ENCODE measurements at places on chromosomes 1 and 21.

DNA sequence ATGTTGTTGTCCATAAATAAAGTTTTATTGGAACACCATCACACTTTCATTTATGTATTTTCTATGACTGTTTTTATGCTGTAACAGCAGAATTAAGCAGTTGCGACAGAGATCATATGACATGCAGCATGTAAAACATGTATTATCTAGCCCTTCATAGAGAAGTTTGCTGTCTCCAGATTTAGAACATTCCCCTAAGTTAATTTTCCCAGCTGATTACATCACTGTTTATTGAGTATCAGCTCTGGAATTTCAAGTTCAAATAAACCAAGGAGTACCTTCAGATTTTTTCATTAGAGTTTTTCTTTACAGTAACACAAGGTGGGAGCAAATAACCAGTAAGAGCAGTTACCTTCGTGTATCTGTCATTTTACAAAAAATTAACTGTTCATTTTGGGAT lies 792.8 kb downstream of the USP25 start:
- no peak overlapping the region for H3K4me3 ChIP-seq
- H3K36me3 ChIP-seq = no peaks in the 10 kb centered on the region
- no peaks in the 10 kb centered on the region for H3K4me1 ChIP-seq
- no peak for DNase-seq

GRCh38 chr1:27366113-27366410 lies 699 bp downstream of the MAP3K6 start:
- H3K27me3 ChIP-seq = no peaks in the 10 kb centered on the region
- peak; percentile 88 for DNase-seq
- H3K36me3 ChIP-seq = no peaks in the 10 kb centered on the region
- peak overlapping the region; percentile 60 for H3K27ac ChIP-seq

DNA sequence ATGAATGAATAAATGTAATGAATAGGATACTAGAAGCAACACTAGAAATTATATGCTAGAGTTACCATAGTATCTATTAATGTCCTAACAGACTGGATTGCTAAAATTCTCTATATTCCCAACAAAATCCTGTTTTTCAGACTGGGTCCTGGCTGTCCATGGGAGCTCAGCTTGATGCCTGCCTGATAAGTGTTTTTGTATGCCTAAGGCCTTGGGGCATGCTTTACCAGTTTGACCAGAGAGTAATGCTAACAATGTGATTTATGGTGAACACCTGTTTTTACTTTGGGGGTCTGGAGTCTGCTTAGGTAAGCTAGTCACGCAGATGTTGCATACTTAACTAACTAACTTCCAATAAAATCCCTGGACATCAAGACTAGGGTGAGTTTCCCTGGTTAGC lies 318.8 kb upstream of the DEPDC1 start:
- H3K27ac ChIP-seq = no peak overlapping the region
- no peaks in the 10 kb centered on the region for H3K4me1 ChIP-seq

- no peak for DNase-seq
- no peaks in the 10 kb centered on the region for H3K36me3 ChIP-seq
- H3K27me3 ChIP-seq = no peaks in the 10 kb centered on the region
- H3K4me3 ChIP-seq = no peak overlapping the region
- no peaks in the 10 kb centered on the region for H3K4me1 ChIP-seq
- H3K27ac ChIP-seq = no peak overlapping the region
Observed at GRCh38 chr1:29272147-29272907, 36.0 kb downstream of the PTPRU start.

GRCh38 chr1:16386454-16387113 lies 19.5 kb downstream of the SZRD1 start:
- peak overlapping the region; percentile 54 for H3K27ac ChIP-seq
- peaks cover 22% of the 10 kb centered on the region for H3K4me1 ChIP-seq
- no peaks in the 10 kb centered on the region for H3K36me3 ChIP-seq
- no peaks in the 10 kb centered on the region for H3K27me3 ChIP-seq

DNA sequence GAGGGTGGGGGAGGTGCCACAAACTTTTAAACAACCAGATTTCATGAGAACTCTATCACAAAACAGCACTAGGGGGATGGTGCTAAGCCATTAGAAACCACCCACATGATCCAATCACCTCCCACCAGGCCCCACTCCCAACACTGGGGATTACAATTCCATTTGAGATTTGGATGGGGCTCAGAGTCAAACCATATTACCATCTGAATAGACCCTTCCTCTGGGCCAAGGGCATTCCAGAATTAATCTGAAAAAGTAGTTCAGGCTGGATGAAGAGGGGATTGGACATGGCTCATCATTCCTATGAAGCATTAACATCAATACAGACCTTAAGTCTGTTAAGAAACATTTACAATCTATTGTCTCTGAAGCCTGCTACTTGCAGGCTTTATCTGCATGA lies 149.9 kb upstream of the DNAH14 start:
- no peak overlapping the region for H3K27ac ChIP-seq
- no peak overlapping the region for H3K4me3 ChIP-seq
- H3K36me3 ChIP-seq = no peaks in the 10 kb centered on the region
- H3K4me1 ChIP-seq = no peaks in the 10 kb centered on the region
- DNase-seq = no peak

- peak overlapping the region; percentile 95 for H3K27ac ChIP-seq
- peaks cover 32% of the 10 kb centered on the region for H3K4me1 ChIP-seq
- no peaks in the 10 kb centered on the region for H3K27me3 ChIP-seq
Observed at GRCh38 chr1:179955287-179955680, 674 bp downstream of the CEP350 start.

GRCh38 chr21:42316891-42317290 lies 1.7 kb upstream of the TFF3 start:
- no peak overlapping the region for H3K27ac ChIP-seq

DNA sequence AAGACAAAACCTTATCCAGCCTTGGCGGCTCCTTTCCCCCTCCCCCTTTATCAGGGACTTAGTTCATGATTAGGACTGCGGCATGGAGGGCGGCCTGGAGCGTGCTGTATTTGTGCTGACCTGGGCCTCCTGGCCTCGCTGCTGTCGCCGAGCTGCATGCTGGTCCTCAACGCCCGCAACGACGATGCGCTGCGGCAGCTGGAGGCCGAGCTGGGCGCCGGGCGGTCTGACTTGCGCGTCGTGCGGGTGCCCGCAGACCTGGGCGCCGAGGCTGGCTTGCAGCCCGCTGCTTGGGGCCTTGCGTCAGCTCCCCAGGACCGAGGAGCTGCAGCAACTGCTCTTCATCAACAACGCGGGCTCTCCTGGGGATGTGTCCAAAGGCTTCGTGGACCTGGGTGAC lies 70.9 kb downstream of the TM2D1 start:
- H3K36me3 ChIP-seq = no peaks in the 10 kb centered on the region
- H3K27me3 ChIP-seq = no peaks in the 10 kb centered on the region
- H3K27ac ChIP-seq = no peak overlapping the region
- no peak overlapping the region for H3K4me3 ChIP-seq
- H3K4me1 ChIP-seq = no peaks in the 10 kb centered on the region

DNA sequence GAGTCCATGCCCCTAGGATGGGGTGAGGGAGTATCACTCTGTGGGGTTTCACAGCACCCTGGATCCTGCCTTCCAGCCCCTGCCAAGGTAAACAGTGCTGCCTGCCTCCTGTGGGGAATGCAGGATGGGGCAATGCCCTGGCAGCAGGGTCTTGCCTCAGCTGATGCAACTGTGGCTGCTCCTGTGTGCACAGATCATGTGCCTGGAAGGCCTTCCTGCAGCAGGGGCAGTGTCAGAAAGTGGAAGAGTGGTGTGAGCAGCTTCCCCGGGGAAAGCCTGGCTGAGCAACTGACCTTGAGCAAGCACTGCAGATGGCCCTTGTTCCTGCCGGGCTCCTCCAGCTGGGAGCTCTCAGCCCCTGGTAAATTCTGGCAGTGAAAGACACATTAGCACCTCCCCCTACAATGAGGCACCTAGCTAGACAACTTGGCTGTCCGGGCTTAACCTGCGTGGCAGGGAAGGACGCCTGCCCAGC lies 9.9 kb downstream of the TOR3A start:
- DNase-seq = no peak
- H3K36me3 ChIP-seq = no peaks in the 10 kb centered on the region
- no peak overlapping the region for H3K4me3 ChIP-seq
- H3K27ac ChIP-seq = no peak overlapping the region

GRCh38 chr1:29179641-29180184 lies 2.0 kb downstream of the SRSF4 start:
- no peaks in the 10 kb centered on the region for H3K36me3 ChIP-seq
- peak overlapping the region; percentile 98 for H3K27ac ChIP-seq
- peaks cover 29% of the 10 kb centered on the region for H3K4me1 ChIP-seq
- no peak for DNase-seq
- H3K27me3 ChIP-seq = no peaks in the 10 kb centered on the region

DNA sequence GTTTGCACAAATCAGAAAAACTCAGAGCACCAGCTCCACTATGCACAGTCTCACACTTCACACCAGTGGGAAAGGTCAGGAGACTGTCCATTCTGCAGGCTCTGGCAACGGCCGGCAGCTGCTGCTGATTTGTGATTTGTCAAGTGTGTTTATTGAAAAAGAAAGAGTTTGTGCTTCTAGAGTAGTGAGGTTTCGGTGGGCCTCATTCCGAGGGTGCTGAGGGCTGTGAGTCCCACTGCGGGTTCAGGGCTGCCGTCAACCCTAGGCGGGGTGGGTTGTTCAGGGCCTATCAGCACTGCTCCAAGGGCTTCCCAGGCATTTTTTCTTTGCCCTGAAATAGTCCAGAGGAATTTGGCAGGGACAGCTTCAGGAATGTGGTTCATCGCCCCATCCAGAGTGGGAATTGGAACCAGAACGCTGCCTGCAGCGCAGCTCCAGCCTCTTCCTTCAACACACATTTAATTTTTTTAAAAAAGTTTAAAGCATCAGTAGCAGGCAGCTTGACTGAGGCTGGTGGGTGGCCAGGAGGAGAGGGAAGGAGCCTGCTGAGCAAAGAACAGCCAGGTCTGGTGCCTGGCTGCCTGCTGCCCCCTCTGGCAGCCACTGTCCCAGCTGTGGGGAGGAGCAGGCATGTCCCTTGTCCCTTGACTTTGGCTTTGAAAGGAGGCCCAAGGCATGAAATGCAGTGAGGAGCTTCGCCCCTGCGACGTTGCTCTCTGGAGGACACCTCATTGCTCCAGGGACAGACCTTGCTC lies 19.7 kb downstream of the STUM start:
- H3K4me3 ChIP-seq = no peak overlapping the region
- no peak for DNase-seq
- H3K27me3 ChIP-seq = no peaks in the 10 kb centered on the region

GRCh38 chr1:186905561-186905960 lies 76.8 kb downstream of the PLA2G4A start:
- H3K36me3 ChIP-seq = no peaks in the 10 kb centered on the region
- no peaks in the 10 kb centered on the region for H3K4me1 ChIP-seq
- DNase-seq = no peak
- no peak overlapping the region for H3K4me3 ChIP-seq

DNA sequence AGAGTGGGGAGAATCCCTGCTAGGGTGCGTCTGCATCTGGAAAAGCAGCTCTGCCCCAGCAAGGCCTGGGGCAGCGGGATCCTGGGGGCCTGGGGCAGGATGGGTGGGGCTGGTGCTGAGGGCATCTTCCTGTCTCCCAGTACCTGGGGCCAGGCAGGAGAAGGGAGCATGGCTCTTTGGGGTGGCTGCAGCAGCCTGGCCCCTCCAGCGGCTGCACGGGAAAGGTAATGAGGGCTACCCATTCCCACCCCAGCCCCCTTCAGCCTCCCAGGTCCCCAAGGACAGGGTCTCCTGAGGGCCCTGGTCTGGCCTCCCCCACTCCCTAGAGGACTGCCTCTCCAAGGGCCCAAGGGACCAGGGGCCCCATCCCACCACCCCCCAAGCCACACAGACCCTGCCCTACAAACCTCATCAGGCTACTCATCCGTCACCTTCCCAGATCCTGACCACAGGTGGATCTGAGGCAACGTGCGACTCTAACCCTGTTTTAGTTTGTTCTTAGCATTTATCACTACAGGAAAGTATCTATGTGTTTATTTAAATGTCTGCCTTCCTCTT lies 910 bp upstream of the ANKRD65 start:
- H3K4me1 ChIP-seq = no peaks in the 10 kb centered on the region
- DNase-seq = no peak
- H3K27me3 ChIP-seq = no peaks in the 10 kb centered on the region
- no peak overlapping the region for H3K27ac ChIP-seq
- H3K4me3 ChIP-seq = no peak overlapping the region
- H3K36me3 ChIP-seq = no peaks in the 10 kb centered on the region

DNA sequence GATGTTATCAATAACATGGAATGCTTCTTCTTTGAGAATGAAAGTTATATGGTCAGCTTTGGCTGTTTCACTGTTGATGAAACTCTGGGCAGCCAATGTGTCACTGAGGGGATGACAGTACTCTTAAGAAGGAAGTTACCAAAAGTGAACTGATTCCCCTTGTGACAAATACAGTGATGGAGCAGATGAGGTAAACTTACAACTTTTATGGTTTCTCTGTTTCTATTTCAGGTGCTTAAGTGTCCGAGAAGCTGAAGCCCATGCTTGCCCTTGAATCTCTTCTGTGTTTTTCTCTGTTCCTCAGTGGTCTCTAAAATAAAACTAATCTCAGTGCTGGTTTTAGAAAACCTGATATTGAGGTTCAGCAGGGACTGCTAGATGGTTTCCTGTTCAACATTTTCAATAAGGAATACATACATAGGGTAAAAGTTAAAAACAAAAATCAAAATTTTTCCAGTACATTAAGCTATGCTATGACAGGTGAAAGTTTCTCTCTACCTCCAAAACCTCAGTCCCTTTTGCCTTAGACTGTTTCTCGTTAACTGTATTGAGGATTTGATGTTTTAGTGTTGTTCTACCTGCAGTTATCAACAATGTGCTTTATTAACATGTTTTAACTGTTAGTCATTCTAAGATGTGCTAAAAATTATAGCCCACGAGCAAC lies 454.4 kb upstream of the ADGRL4 start:
- no peaks in the 10 kb centered on the region for H3K27me3 ChIP-seq
- no peaks in the 10 kb centered on the region for H3K36me3 ChIP-seq
- no peaks in the 10 kb centered on the region for H3K4me1 ChIP-seq
- H3K27ac ChIP-seq = no peak overlapping the region
- no peak overlapping the region for H3K4me3 ChIP-seq

GRCh38 chr1:155026588-155026987 lies 7.0 kb downstream of the DCST2 start:
- no peak overlapping the region for H3K4me3 ChIP-seq
- no peak for DNase-seq
- no peaks in the 10 kb centered on the region for H3K27me3 ChIP-seq
- no peaks in the 10 kb centered on the region for H3K36me3 ChIP-seq
- no peaks in the 10 kb centered on the region for H3K4me1 ChIP-seq
- H3K27ac ChIP-seq = no peak overlapping the region

DNA sequence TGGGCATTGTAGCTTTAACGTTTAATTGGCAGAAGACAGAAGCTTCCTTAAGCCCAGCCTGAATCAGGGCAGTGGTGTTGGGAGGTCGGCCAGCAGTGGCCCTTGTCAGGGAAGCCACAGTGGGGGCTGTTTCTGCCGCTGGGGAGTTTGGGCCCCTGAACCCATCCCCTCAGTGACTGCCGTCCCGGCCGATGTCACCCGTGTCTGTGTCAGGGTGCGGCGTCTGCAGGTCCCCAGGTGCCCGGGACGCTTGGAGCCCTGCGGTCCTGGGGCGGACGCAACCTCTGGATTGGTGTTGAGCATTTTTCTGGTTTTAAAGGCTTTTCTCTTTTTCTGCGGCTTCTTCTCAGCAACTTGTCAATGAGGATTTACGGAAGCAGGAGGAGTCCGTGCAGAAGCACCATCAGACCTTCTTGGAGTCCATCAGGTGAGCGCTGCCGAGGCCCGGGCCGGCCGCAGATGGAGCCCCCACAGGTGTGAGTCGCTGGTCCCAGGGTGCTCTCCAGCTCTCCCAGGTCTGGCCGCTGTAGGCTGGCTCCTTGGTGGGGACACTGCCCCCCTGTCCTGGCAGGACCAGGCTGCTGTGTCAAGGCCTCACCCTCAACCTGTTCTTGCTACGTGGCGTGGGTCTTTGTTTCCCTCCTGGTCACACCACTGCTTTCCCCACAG lies 2.3 kb downstream of the ATAD3C start:
- H3K4me1 ChIP-seq = no peaks in the 10 kb centered on the region
- no peak overlapping the region for H3K27ac ChIP-seq
- no peak for DNase-seq
- H3K27me3 ChIP-seq = no peaks in the 10 kb centered on the region

All from naive thymus-derived CD4-positive, alpha-beta T cell (primary cell).